ENCODE measurements at places on chromosomes 13 and 19.
A peak's percentile ranks its signal among the peaks of the same experiment; 100 is the strongest.

DNA sequence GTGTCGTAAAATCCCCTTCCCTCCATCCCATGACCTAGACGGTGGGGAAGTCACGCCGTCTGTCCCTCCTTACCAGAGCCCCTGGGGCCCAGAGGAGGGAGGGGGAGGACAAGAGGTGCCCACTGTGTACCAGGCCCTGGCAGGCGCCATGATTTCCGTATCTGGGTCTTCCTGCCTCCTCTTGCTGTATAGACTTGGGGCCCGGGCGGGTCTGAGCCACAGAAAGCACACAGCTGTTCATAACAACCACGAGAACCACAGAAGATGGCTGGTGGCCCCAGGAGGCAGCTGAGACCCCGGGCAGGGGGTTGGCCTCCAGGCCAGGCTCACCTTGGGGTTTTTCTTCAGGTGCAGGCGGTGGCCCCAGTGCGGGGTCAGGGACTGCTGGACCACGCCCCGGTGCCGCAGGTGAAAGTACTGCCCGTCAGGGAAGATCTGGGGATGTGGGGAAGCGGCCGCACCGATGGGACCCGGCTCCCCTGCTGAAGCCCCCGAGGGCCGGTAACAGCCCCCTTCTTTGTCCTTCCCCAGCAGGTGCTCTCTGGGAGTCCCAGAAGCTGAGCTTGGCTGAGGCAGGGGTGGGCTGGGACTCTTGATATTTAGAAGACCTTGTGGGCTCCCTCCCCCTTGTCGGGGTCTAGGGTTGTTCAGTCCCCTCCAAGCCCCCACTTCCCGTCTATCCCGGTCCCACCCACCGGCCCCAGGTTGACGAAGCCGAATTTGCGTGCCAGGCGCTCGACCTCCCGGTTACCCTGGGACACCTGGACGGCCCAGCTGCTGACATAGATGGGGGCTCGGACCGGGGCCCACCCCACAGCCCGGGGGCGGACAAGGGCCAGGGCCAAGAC lies 463 bp downstream of the PCSK4 start:
- no peak for DNase-seq

DNA sequence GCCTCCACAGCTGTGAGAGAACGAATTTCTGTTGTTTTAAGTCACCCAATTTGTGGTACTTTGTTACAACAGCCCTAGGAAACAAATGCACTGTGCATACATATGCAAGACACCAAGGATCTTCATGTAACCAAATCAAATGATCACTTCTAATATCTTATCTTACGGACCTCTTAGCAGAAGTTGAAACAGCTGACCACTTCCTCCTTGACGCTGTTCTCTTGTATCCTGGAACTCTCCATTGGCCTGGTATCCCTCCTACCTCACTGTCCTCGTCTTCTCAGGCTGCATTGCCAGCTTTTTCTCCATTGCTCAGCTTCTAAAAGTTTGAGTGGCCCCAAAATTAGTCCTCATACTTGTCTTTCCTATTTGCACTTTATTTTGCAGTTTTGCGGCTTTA lies 200.4 kb downstream of the DLEU7 start:
- no peak for DNase-seq

GRCh38 chr13:36212789-36213188 lies 1.6 kb downstream of the SOHLH2 start:
- DNase-seq = no peak

DNA sequence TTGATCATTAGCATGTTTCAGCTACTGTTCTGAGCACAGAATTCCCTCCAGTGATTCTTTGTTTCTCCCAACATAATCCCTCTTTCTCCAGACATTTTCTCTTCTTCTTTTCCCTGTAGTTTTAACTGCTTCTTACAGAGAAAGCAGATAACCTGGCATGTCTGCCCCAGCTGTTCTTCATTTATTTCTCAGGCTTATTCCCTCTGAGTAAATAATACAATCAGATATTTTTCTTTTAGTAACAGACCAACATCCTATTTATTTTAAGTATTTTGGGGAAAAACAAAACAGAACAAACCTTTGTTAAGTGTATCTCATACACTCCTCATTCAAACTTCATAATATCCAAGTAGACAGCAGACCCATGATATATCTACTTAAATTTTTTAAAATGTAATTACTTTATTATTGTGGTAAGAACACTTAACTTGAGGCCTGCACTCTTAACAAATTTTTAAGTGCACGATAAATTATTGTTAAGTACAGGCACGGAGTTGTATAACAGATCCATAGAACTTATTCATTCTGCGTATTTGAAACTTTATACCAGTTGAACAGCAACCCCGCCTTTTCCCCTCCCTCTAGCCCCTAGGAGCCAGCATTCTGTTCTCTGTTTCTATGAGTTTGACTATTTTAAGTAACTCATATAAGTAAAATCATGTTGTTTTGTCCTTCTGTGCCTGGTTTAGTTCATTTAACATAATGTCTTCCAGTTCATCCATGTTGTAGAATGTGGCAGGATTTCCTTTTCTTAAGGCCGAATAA lies 540.0 kb downstream of the LMO7 start:
- DNase-seq = no peak

GRCh38 chr19:38224014-38224862 lies at the start of gene DPF1:
TSS of gene DPF1 (minus strand) at chr19:38224222. CDS start at chr19:38224142, 80 bp downstream.
- no peak for DNase-seq

- peak; percentile 29 for DNase-seq
Measured at GRCh38 chr19:2391118-2391725, 31.2 kb downstream of the TMPRSS9 start.

DNA sequence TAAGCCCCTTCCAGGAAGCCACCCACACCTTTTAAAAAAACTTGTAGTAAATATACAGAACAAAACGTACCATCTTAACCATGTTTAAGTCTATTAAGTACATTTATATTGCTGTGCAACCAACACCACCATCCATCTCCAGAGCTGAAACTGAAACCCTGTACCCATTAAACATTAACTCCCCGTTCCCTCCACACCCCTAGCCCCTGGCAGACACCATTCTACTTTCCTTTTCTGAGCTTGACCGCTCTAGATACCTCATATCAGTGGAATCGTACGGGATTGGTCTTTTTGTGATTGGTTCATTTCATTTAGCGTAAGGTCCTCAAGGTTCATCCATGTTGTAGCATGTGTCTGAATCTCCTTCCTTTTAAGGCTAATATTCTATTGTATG lies 13.0 kb upstream of the SPATA13 start:
- DNase-seq = no peak

GRCh38 chr19:19191768-19192077 lies 229 bp downstream of the BORCS8 start:
- DNase-seq = no peak

DNA sequence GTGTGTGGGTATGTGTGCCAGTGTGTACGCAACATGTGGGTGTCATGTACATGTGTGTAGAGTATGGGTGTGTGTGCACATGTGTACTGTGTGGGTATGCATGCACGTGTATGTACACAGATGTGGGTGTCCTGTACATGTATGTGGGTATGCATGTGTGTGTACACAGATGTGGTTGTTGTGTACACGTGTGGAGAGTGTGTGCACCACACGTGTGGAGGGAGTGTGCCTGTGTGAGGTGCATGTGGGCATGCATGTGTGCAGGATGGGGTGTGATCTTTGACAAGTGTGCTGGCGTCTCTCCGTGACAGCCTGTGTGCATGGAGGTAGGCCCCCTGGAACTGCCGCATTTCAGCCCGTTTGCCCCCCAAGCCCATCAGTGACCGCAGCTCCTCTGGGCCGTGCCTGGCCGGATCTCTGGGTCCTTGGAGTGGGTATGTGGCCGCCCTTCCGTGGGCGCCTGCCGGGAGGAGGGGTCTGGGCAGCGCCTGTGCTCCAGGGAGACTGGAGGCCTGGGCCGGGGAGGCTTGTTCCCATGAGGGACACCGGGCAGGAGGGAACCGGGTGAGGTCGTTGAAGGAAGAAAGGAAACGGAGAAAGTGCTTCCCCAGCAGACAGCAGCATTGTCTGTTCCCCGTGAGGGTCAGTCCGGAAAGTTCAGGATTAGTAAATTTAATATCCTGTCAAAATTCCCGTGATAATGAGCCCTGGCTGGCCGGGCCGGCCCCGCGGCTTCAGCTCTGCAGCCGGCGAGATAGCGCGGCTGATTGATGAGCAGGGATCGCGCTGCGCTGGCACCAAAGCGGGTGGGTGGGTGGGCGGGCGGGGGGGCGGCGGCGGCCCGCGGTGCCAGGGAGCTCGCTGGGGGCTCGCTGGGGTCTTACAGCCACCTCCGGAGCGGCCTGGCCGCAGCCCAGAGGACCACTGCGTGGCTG lies 91.1 kb upstream of the SOX1 start:
- no peak for DNase-seq

DNA sequence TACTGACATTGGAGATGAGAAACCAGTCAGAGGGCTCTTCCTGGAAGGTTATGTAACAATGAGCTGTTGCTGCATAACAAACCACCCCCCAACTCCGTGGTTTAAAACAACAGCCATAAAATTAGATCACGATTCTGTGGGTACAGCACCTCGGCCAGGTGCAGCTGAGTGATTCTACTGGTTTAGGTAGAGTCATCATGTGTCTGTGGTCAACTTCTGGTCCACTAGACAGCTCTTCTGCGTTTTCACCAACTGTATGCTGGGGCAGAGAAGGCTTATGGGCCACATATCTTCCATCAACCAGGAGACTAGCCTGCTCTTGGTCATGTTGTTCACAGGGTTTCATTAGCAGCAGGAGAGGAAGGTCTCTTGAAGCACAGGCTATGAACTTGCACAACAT lies 585.5 kb downstream of the KCTD12 start:
- DNase-seq = no peak

DNA sequence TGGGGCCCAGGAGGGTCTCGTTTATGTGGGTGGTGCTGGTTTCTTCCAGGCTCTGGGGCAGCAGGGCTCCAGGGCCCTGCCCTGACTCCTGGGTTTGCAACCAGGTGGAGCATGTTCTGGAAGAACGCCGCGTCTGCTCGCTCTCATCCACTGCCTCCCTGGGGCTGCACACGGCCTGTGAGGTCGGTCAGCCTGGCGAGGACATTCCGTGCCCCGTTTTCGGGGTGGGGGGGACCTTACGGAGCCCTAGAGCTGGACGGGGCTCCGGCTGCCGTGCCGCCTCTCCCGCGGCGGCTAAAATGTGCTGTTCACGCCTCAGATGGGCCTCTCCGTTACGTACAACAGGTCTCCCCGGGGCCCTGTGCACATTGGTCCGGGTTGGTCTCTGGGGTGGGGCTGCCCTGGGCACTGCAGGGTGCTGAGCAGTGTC lies 3.3 kb downstream of the GNA11 start:
- DNase-seq = no peak

- no peak for DNase-seq
Measured at GRCh38 chr19:38228491-38229439, 4.7 kb upstream of the DPF1 start.

DNA sequence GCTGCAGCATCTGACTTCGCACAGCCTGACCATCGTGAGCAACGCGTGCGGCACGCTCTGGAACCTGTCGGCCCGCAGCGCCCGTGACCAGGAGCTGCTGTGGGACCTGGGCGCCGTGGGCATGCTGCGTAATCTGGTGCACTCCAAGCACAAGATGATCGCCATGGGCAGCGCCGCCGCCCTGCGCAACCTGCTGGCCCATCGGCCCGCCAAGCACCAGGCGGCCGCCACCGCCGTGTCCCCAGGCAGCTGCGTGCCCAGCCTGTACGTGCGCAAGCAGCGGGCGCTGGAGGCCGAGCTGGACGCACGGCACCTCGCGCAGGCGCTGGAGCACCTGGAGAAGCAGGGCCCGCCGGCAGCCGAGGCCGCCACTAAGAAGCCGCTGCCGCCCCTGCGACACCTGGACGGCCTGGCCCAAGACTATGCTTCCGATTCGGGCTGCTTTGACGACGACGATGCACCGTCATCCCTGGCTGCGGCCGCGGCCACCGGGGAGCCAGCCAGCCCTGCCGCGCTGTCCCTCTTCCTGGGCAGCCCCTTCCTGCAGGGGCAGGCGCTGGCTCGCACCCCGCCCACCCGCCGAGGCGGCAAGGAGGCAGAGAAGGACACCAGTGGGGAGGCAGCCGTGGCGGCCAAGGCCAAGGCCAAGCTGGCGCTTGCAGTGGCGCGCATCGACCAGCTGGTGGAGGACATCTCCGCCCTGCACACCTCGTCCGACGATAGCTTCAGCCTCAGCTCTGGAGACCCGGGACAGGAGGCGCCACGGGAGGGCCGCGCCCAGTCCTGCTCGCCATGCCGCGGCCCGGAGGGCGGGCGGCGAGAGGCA lies 13.6 kb downstream of the C19orf25 start:
- no peak for DNase-seq

DNA sequence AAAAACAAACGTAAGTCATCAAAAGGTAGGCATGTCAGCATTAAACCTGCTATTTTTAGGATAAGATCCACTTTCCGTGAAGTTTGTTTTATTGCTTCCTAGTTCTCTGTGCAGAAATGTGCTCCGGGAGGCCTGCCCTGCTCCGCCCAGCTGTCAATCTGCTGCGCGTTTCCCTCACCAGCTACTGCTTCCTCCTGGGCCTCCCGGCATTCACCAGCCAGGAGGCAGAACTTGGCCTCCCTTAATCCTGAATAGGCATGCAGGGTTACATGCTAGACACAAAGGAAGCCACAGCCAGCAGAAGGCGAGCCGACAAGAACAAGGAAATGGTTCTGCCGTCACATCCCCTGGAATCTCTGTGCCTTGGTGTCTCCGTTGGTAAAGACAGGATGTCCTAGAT lies 386.2 kb downstream of the IRS2 start:
- no peak for DNase-seq

DNA sequence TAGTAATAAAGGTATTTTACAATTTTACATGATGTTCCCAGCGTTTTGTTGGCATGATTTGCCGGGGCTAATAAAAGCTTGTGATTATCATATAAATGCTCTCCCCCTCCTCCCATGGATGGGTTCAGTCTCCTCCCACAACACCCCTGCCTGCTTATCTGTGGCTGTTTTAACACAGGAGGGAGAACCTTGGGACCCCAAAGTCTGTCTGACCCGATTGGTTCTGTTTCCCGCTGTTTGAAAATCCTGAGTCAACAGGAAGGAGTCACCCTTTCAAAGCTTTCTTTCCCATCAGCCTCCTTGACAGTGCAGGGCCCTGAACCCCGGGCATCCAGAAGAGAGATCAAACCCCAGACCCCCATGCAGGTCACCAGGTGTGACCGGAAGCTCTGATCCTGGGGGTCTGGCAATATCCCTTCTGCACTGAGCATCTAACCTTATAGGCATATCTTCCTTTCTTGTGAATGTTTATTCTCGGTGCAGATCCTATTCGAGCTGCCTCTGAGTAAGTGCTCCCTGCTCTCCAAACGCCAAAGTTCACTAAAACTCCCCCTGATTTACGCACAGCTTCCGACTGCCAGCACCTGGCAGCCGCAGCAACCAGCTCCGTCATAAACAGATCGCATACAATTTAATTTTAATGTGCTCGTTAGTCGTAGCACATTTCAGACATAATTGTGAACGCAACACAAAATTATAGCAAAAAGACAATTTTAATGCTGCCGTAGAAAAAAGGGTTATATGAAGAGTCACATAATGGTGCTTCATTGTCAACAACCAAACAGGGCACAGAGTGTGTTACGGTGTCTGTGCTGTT lies 74.8 kb downstream of the TSHZ3 start:
- no peak for DNase-seq

DNA sequence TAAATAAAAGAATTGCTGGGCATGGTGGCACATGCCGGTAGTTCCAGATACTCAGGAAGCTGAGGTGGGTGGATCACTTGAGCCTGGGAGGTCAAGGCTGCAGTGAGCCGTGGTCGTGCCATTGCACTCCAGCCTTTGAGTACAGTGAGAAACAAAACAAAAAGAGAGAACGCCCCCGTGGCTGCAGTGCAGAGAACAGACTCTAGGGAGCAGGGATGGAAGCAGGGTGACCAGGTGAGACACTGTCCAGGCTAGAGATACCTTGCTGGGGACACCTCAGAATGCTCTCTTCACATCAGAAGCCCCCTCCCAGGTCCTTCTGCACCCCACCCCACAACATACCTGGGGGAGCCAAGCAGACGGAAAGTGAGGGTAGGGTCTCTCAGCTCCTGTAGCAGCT lies 24.8 kb downstream of the MAP4K1 start:
- DNase-seq = no peak
